Peyer's patch (tissue), 4 donors: ENCODE measurements at places on chromosomes 3 and 15. TPM values are rescaled to one million over a fixed set of nuclear protein-coding genes. Genes with fewer than 3 reads are reported as not detected.
A peak's percentile ranks its signal among the peaks of the same experiment; 100 is the strongest.

GRCh38 chr3:187014417-187014864, 84.1 kb downstream of the ST6GAL1 start:
- no peak overlapping the region for H3K4me3 ChIP-seq
- no peaks in the 10 kb centered on the region for H3K36me3 ChIP-seq
- no peak overlapping the region for H3K27ac ChIP-seq
- no peaks in the 10 kb centered on the region for H3K27me3 ChIP-seq
- DNase-seq, result peak; percentile 15
- H3K4me1 ChIP-seq, result no peaks in the 10 kb centered on the region

DNA sequence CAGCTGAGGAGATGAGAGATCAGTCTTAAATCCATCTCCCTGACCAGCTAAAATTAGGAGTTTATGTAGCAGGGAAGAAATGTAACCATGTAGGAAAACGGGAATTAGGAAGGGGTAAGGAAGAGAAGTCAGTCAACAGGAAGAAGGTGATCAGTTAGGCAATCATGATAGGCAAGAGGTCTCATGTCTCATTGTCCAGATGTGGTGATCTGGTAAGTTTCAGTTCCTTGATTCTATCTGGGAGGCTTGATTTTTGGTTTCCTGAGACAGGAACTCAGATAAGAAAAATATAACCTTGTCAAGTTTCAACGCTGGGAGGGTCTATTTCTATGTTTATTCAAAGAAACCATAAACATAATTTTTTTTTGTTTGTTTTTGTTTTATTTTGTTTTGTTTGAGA, 40.3 kb upstream of the TBC1D5 start:
- no peak overlapping the region for H3K27ac ChIP-seq
- no peaks in the 10 kb centered on the region for H3K36me3 ChIP-seq
- no peaks in the 10 kb centered on the region for H3K4me1 ChIP-seq
- no peaks in the 10 kb centered on the region for H3K27me3 ChIP-seq
- no peak for DNase-seq

GRCh38 chr3:152419748-152420147, 151.0 kb downstream of the MBNL1 start:
- DNase-seq, result no peak
- no peak overlapping the region for H3K27ac ChIP-seq
- no peaks in the 10 kb centered on the region for H3K27me3 ChIP-seq
- H3K4me3 ChIP-seq, result no peak overlapping the region
- no peaks in the 10 kb centered on the region for H3K4me1 ChIP-seq

DNA sequence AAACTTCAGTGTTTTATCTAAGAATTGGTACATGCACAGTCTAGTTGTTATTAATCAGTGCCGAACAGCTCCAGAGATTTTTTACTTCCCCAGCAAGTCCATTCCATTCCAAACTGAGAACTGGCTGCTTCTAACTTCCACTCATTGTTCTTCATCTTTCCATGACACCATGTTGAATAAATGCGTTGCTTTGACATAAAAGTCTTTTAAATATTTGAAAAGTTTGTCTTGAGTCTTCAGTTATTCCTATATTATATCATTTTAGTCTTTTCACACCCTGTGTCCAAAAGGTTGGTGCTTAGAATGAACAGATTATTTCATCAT, 65.4 kb downstream of the CMSS1 start:
- H3K4me3 ChIP-seq, result no peak overlapping the region
- H3K27me3 ChIP-seq, result no peaks in the 10 kb centered on the region
- no peaks in the 10 kb centered on the region for H3K36me3 ChIP-seq

GRCh38 chr3:154642145-154642544, 212.2 kb upstream of the GPR149 start:
- H3K4me1 ChIP-seq, result no peaks in the 10 kb centered on the region
- no peak overlapping the region for H3K27ac ChIP-seq
- DNase-seq, result no peak
- H3K4me3 ChIP-seq, result no peak overlapping the region
- no peaks in the 10 kb centered on the region for H3K27me3 ChIP-seq
- H3K36me3 ChIP-seq, result no peaks in the 10 kb centered on the region

- H3K36me3 ChIP-seq, result no peaks in the 10 kb centered on the region
- H3K27ac ChIP-seq, result no peak overlapping the region
- H3K27me3 ChIP-seq, result no peaks in the 10 kb centered on the region
- H3K4me3 ChIP-seq, result no peak overlapping the region
- no peak for DNase-seq
Observed at GRCh38 chr3:97658668-97659285, 105.8 kb upstream of the ARL6 start.

GRCh38 chr3:122938783-122939425, 88.7 kb downstream of the SEMA5B start:
- no peaks in the 10 kb centered on the region for H3K27me3 ChIP-seq
- no peak overlapping the region for H3K4me3 ChIP-seq
- peaks cover 9% of the 10 kb centered on the region for H3K4me1 ChIP-seq
- DNase-seq, result no peak
- no peak overlapping the region for H3K27ac ChIP-seq
- no peaks in the 10 kb centered on the region for H3K36me3 ChIP-seq

GRCh38 chr15:23596736-23597135, 31.3 kb downstream of the MKRN3 start:
- no peak overlapping the region for H3K27ac ChIP-seq
- no peaks in the 10 kb centered on the region for H3K4me1 ChIP-seq
- DNase-seq, result no peak
- H3K36me3 ChIP-seq, result no peaks in the 10 kb centered on the region
- no peaks in the 10 kb centered on the region for H3K27me3 ChIP-seq

DNA sequence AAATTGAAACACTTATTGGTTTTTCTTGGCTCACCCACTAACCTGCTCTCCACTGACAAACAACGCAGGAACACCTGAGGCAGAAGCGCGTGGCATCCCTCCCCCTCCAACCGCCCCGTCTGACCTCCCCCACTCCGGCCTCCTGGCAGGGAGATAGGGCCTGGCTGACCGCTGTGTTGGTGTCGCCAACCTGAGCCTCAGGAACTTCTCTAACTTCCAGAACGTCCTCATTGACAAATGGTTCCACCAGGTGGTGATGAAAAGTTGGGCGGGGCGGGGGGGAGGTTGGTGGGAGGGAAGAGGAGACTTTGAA, 22.8 kb downstream of the IL17RD start:
- no peaks in the 10 kb centered on the region for H3K4me1 ChIP-seq
- H3K27ac ChIP-seq, result no peak overlapping the region
- no peak overlapping the region for H3K4me3 ChIP-seq

DNA sequence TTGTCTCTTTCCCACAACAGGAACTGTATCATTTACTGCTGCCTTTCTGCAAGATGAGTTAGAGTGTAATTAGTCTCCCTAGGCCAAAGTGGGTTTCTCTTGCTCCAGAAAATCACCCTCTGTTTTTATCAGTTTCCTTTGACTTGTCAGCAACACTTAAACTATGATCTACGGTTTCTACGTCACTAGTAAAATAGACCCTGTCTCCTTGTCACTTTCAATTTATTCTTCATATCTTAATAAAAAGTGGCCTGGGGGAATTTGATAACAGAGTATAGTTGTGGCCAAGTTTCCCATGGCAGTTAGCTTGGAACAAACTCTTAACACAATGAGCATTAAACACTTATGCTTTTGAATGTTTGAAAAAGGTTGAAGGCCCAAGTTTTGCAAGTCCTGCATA, 79.6 kb downstream of the CGNL1 start:
- H3K27ac ChIP-seq, result no peak overlapping the region
- no peaks in the 10 kb centered on the region for H3K36me3 ChIP-seq
- H3K27me3 ChIP-seq, result no peaks in the 10 kb centered on the region

The ALCAM gene
- total RNA-seq, result 18.6 TPM

The PLAAT1 gene
- not detected for total RNA-seq

The NECTIN3 gene
- total RNA-seq, result 49.7 TPM
